T-helper 2 cell (primary cell): ENCODE measurements at places on chromosomes 7 and 10.

DNA sequence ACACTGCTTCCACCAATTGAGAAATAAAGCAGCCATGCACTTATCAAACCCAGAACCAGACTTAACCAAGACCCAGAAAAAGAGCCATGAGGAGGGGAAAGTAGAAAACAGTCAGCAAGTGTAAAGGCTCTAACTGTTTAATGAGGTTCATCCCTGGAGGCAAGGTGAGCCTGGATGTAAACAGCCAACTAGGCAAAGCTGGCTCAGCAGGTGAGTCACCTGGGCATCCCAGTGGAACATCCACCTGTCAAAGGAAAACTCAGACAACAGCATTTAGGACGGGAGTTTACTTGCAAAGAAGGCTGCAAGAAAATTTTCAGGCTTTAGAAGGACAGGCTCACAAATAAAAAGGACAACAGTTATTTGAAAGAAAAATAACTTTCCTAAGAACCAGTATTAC is 153.0 kb downstream of the SNX13 start:
- no peak for DNase-seq

DNA sequence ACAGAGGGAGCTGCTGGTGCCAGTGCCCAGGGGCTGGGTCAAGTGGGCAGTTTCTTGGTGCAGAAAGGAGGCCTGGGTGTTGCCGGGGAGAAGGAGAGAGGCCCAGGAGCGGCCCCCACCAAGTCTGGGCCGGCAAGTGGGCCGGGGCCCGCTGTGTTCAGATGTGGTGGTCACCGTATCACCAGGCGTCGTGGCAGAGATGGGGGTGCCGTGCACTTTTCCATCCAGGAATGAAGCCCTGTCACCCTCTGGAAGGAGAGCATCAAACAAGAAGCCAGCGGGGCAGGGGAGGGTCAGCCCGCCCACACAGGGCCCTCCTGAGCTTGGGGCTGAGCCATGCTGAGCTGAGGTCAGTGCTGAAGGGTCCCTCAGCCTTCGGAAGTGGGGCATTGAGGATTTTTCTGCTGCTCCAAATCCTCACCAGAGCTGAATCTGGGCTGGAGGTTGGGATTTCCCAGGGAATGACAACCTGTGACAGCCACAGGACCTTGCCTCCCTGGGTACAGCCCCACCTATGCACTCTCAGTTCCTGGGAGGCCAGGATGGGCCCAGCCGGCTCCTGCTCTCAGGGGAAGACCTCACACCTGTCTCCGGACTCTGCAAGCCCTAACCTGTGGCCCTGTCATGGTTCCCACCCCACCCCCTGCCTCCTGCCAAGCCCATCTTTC is 27.9 kb upstream of the INPP5A start:
- no peak for DNase-seq

GRCh38 chr7:128459394-128459878 is 3.8 kb downstream of the HILPDA start:
- peak; percentile 84 for DNase-seq

DNA sequence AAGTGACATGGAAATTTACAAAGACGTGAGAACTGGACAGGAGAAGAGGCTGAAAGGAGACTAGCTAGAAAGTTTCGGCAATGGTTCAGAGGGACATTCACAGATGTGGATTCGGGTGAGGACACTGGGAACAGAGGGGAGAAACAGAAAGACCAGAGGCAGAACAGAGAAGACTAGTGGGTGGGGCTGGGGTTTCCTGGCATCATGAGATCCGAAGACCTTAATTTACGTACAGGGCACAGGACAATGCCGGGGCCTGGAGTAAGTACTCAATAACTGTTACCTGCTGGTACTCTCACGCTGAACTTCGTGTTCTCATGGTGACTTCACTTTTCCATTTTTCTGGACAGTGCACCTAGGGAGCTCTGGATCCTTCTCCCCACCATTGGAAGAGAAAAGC is 53.5 kb downstream of the VOPP1 start:
- no peak for DNase-seq

- DNase-seq: no peak
Measured at GRCh38 chr7:155349601-155350331, 52.1 kb downstream of the INSIG1 start.

GRCh38 chr7:105268511-105269392 is 120.0 kb downstream of the SRPK2 start:
- DNase-seq: peak; percentile 59

DNA sequence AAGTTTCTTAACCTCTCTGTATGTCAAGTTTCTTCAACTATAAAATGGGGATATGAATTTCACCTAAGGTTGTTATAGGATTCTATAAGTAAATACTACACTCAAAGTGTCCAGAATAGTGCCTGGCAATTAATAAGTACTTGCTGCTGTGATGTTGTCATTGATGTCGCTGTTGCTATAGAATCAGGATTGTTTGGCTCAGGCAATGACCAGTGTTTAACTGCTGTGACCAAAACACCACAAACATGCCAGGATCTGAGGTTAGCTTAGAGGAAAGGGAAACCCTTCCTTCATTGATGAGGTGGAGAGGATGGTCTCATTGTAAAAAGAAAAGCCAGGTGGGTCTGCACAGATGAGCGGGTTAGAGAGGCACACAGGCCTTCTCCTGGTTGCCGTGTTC is 223.1 kb upstream of the INHBA start:
- no peak for DNase-seq

DNA sequence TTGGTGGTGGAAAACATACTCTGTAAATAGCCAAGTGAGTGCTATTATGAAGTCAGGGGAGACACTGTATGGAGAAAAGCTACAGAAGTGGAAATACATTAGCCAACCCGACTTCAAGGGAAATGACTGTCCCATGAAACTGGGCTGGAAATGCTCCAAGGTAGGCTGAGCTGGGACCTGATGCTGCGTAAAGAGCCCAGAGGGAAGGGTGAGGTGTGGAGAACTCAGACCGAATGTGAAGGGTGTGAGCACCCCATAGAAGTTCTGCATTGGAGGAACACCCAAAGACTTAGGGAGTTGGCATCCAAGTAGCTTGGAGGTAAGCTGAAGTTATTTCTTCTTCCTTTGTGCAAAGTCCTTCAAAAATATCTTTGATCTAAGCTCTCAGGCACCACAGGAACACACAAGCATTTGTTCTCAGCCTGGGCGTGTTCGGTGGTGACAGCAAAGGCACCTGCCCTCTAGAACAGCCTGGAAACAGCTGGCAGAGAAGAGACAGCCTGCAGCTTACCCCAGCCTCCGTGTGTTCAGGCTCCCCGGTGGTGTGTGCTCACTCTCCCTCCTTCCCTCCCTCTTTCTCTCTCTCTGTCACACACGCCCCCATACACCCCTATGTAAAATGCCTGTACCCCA is 19.1 kb upstream of the GJD4 start:
- DNase-seq: no peak

- no peak for DNase-seq
Measured at GRCh38 chr7:107838816-107839565, 36.0 kb upstream of the SLC26A3 start.

GRCh38 chr10:94225589-94225988 is 137.2 kb downstream of the NOC3L start:
- DNase-seq: no peak

GRCh38 chr10:118383063-118383689 is 41.1 kb upstream of the FAM204A start:
- DNase-seq: no peak

DNA sequence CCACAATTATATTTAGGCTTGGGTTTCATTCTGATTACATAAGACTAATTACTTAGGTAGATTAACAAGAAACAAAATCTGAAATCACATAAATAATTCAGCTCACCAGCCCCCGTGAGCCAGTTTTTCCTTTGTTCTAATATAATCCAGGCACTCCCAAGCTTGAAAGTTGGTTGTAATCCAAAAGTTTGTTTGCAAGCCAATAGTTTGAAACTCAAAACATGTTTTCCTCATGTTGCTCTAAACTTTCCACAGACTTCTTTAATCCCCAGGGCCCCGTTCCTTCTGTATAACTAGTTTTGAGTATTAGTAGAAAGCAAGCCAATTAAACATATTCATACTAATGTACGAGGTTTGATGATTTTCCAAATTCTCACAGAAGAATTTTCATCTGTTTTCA is 56.1 kb downstream of the SP8 start:
- no peak for DNase-seq

DNA sequence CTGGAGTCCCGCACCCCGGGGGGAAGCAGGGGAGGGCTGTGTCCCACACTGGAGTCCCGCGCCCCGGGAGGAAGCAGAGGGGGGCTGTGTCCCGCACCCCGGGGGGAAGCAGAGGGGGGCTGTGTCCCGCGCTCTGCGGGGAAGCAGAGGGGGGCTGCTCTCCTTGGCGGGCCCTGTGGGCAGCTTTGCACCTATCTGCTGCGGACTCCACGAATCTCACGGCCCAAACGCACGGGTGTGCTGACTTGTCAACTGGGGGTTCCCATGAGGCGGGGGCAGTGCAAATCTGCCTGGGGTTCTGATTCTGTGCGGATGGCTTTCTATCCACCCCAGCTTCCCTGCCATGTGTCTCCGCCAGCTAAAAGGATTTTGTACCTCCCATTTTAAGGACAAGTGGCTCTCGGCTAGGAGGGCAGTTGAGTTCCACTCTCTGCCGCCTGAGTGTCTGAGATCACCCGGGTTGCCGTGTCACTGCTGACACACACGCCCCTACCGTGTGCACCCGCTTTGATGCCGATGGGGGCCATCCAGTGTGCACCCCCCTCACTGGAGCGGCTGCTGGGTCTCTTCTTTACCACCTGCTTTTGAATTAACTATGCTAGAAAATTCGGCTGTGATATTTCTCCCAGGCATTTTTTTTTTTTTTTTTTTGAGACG is 20.5 kb downstream of the GPER1 start:
- DNase-seq: no peak

DNA sequence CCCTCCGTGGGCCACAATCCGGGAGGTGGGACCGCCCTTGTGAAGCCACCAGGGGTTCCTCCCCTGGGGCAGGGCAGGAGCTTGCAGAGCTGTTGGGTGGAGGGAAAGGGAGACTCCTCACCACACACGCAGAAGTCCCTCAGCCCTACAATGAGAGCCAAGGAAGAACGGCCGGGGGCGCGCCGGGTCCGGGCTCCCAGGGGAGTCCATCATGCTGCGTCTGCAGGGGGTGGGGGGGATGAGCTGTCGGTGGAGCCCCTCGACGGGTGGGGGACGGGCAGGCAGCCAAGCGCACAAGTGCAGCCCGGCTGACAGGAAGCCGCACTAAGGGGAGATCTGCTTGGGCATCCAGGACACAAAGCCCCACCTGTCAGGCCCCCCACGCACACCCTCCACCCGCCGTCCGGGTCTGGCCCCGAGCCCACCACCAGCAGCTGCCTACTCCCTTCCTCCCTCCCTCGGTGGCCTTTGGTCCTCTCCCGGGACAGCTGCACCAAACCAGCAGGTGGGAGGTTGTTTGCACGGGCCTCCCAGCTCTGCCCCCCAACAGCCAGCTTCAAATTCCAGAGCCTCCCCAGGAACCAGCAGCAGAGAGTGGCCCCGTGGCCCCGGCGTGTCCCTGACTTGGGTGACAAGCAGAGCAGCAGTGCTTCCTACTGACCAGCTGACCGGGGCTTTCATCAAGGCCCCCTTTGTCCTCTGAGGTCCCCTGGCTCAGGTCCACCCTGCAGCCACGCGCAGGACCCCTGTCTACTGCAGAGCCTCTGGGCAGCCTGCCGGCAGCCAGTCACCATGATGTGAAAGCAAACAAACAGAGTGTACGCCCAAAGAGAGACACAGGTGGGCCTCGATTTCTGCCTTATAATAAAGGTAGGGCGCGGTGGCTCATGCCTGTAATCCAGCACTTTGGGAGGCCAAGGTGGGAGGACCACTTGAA is 50.3 kb downstream of the HIP1 start:
- DNase-seq: no peak

GRCh38 chr10:131495224-131495623 is 183.7 kb upstream of the TCERG1L start:
- no peak for DNase-seq

- no peak for DNase-seq
Measured at GRCh38 chr7:67462781-67463191, 466.2 kb downstream of the TYW1 start.

- DNase-seq: no peak
Measured at GRCh38 chr10:3139216-3139910, 33.2 kb downstream of the PITRM1 start.

GRCh38 chr10:93346108-93346507 is 136.0 kb downstream of the MYOF start:
- DNase-seq: no peak

GRCh38 chr7:98465022-98465421 is 64.1 kb upstream of the BAIAP2L1 start:
- no peak for DNase-seq

GRCh38 chr10:45155784-45156183 is 155.1 kb downstream of the ZNF22 start:
- no peak for DNase-seq

- DNase-seq: no peak
Measured at GRCh38 chr10:94200146-94200837, 162.4 kb downstream of the NOC3L start.

DNA sequence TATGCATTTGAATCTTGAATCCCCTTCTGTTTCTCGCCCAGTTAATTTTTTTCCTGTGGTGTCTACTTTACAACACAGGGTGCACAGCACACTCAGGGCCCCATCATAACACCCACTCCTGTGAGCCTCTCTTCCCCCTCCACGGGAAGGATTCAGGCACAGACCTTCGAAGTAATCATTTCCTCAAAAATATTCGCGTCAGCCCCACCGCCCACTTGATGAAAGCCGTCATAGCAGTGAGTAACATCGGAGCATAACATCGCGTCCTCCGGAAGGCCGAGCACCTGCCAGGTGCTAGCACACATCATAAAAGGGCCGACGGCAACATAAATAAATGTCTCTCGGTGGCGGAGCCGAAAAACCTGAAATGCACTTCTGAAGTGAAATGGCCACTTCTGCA is 201.7 kb upstream of the ADARB2 start:
- peak; percentile 63 for DNase-seq

DNA sequence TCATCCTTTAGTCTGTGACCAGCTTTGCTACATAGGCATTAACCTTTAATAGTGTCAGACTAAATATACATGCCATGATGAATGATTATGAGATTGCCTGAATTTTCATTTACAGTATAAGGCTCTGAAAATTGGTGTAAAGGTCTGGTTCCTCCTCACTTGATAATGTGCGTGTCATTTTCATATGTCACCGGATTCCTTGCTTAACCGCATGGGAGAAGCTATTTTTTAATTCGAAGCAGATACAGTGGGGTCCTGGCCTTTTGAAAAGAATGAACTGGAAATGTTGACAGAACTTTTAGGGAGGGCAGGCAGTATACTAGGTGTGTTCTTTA is 192.4 kb upstream of the SH2B2 start:
- no peak for DNase-seq

DNA sequence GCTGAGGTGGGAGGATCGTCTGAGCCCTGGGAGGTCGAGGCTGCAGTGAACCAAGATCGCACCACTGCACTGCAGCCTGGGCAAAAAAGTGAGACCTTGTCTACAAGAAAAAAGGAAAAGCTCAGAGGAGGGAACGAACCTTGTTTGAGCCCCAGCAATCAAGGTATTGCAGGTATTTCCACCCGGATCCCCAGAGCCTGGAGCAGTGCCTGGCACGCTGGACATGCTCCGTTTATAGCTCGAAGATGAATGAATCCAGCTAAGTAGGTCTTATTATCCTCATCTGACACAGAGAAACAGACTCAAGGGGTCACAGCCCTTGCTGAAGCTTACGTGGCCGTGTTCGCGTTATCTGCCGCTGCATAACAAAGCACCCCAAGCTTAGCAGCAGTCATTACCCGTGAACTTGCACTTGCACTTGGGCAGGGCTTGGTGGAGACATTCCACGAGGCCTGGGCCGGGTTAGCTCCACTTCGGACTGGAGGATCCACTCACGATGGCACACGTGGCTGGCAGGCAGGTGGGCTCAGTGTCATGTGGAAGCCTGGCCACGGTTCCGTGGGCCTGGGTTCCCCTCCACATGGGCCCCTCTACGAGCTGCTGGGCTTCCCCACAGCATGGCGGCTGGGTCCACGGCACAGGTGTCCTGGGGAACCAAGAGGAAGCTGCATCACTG is 3.2 kb upstream of the COX19 start:
- DNase-seq: no peak
